Stimulated activated CD4-positive, alpha-beta T cell treated with anti-CD3 and anti-CD28 coated beads, Interleukin-1b, Interleukin-23, amount 100 ng/mL, for 1 hour (primary cell): ENCODE measurements at places on chromosomes 3 and 15.

- DNase-seq: no peak
These were observed 43.8 kb upstream of the TLE3 start for GRCh38 chr15:70141376-70142071.

DNA sequence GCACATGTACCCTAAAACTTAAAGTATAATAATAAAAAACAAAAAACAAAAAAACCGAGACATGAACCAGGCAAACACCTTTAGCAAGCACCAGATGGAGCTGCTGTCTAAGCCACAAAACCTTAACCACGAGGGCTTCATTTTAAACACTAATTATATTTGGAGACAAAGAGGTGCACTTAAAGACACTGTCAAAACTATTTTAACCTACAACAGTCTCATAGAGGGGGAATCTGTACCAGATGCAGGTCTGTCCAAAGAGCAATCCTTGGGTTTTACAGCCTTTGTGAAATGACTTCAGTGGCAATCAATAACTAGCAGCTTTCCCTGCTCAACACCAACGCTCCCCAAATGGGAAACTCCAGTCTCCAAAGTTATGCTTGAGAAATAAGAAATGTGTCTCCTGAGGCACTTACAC, 115.7 kb upstream of the TSPAN3 start:
- no peak for DNase-seq

- no peak for DNase-seq
These were observed 100.4 kb downstream of the LSM3 start for GRCh38 chr3:14278799-14279625.

- DNase-seq: no peak
These were observed 7.1 kb upstream of the C3orf80 start for GRCh38 chr3:160218136-160218535.

DNA sequence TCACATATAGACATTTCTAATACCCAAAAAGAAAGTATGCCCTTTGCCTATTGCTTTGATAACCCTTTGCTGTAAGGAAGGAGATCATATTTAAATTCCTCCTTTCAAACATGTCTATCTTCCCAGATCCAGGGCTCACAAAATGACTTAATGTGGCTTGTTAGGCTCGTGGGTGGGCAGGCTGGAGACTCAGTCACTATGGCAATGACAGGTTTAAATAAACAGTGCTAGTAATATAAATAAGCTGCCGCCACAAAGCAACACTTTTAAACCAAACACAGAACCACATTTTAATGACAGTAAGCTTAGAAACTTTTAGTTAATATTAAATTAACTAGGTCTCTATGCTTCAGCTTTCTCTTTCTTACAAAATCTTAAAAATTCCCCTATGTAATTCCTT, 616.0 kb upstream of the NAALADL2 start:
- no peak for DNase-seq

GRCh38 chr3:62088472-62089104, 284.8 kb downstream of the FEZF2 start:
- no peak for DNase-seq

GRCh38 chr3:12449889-12450682, 34.2 kb upstream of the TSEN2 start:
- DNase-seq: no peak
